ENCODE measurements at places on chromosomes 5 and 9.

DNA sequence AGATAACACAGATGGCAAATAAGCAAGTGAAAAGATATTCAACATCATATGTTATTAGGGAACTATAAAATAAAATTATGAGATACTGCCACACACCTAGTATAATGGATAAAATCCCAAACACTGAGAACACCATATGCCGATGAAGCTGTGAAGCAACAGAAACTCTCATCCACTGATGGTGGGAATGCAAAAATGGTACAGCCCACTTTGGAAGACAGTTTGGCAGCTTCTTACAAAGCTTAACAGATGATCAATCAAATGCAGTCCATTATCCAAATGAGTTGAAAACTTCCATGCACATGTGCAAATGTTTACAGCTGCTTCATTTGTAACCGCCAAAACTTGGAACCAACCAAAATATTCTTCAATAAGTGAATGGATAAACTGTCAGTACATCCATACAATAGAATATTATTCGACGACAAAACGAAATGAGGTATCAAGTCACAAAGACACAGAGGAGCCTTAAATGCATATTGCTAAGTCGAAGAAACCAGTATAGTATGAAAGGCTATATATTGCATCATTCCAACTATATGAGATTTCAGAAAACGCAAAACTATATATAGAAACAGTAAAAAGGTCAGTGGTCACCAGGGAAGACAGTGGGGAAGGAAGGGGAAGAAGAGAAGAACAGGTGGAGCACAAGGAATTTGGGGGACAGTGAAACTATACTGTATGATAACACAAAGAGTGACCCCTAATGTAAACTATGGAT is 14.9 kb downstream of the PFDN1 start:
- no peak for DNase-seq

- DNase-seq: no peak
Measured at GRCh38 chr5:176901260-176902101, 2.3 kb upstream of the HK3 start.

DNA sequence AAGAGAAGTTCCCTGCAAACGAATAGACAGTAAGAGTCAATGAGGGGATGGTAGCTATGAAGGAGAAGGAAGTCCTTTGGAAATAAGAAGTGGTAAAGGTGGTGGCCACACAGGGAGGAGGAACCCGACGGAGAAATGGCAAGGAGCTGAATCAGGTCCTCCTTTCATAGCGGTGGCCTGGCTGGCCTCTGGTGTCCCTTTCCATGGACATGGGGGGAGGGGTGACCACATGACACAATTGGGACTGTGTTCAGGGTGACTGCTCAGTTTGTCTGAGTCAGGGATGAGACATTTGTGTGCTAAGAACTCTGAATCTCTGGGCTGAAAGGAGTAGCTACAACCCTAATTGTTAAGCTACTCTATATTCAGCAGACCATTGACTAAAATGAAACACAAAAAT is 28.7 kb upstream of the TIMD4 start:
- no peak for DNase-seq

- DNase-seq: no peak
Measured at GRCh38 chr9:93710370-93710723, 134.0 kb downstream of the PHF2 start.

DNA sequence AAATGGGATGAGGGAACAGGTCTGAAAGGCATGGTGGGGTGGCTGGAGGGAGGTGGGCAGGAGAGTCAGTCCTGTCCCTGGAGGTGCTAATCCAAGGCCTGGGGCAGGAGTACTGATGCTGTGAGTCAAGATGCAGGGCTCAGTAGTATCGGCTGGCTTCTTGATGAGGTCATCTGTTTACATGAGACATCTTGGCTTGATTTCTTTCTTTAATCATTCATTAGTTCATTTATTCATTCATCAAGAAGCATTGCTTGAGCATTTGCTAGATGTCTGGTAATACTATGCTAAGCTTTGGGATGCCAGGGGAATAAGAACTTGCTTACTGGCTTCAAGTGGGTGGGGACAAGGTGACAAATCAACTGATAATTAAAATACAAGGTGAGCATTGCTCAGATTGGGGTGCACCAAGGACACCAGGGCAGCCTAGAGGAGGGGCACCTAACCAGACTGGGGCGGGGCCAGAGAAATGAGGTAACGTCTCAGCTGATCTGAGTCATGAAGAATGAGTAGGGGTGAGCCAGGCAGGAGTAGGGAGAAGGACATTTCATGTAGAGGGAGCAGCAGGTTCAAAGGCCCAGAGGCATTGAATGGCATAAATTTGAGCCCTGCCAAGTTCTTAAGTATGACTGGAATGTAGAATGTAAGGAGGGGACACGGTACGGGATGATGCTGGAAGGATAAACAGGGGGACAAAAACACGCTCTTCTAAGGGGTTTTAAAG is 88.8 kb downstream of the EGFLAM start:
- no peak for DNase-seq

- DNase-seq: no peak
Measured at GRCh38 chr9:3099646-3100045, 255.8 kb upstream of the PUM3 start.

DNA sequence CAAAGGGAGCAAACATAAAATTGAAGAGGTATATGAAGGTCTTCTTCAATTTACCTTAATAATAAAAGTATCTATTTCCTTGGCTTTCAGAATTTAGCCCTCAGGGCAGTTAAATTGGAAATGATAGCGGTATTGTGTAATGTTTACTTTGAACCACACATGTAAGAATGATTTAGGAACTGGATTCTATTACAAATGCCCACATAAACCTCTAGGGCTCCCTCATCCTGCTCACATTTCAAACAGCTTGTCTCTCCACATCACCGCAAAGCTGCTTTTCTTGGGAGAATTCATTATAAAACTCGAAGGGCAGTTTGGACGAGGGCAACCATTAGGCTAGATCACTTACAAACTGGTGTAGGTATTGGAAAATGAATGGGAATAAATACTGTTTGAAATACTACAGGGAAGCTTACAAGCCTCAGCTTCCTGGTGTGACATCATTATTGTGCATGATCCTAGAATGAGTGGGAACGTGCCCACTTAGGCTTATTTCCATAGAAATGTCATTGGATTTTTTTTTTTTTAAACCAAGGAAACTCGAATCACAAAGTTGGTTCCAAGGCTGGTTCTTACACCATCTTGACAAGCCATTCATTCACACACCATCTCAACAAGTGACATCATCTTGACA is 47.3 kb downstream of the MTRR start:
- DNase-seq: no peak

DNA sequence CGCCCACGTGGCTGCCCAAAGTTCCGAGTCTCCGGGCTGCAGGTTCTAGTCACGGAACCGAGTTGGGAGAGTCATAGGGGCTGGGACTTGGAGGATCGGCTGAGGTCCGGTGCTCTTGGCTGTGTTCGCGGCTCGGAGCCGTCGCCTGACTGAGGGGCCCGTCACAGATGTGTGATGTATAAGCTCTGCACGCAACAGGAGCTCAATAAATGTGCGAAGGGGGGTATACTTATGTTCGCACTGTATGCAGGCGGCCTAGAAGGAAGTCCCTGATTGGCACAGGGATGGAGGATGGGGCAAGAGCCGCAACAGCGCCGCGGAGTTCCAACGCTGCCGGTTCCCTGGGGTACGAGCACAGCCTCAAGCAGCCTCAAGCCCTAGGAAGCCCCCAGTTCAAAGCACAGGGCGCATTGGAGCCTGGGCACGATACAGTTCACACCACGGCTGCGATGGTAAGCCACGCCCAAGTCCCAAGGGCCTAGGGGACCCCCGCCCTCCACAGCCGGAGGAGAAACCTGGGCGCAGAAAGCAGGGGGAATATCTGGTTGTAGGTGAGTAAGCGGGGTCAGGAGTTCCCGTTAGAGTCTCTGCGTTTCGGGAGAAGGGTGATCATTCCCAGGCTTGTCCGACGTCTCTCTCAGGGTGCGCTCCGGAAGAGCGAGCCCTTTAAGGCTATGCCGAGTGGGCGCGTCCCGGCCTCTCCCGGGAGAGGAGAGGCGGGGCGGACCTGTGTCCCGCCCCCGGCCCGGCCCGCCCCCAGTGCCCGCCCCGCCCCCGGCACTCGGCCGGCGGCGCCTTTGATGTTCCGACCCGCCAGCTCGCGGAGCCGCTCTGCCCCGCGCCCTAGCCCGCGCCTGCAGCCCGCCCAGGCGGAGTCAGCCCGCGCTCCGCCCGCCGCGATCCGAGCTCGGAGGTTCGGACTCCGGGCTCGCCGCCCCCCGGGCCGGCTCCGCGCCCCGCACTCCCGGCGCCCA is at the start of gene TCF7:
TSS of gene TCF7 (plus strand) at position 780 of the 974 bp plus-strand sequence. CDS start 226 bp downstream, outside the sequence.
- DNase-seq: peak; percentile 79

DNA sequence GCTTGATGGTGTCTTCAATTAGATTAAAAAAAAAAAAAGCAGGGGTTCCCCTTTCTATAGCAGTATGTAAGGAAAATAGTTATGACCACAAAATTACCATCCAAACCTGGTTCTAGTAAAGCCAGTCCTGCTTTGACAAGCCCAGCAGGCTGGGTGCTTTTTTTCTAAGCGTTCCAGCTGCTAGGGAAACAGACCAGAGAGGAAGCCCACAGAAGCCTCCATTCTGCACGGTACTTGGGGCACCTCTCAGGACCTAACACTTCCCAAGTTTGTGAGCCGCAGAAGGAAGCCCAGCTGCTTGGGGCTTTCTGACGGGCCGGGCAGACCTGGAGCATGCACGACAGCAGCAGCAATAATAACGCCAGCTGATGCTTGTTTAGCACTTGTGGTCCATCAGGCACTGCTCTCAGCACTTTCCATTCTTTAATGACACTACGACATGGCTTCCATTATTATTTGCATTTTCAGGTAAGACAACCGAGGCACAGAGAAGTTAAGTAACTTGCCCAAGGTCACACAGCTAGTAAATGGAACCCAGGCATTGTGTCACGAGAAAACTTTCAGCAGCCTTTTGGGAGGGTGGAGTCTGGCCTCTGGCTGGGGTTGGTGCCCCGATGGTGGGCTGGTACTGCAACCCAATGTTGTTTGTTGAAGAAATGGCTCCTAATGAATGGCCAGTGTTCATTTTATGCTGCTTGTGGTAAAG is 15.4 kb downstream of the LMX1B start:
- DNase-seq: no peak

- DNase-seq: no peak
Measured at GRCh38 chr5:171433352-171433698, 13.9 kb downstream of the FGF18 start.

- DNase-seq: no peak
Measured at GRCh38 chr5:107508097-107508496, 162.6 kb downstream of the EFNA5 start.

GRCh38 chr5:41043109-41043747 is 27.9 kb downstream of the MROH2B start:
- no peak for DNase-seq

- no peak for DNase-seq
Measured at GRCh38 chr5:138226910-138227309, 13.8 kb upstream of the CDC23 start.

- DNase-seq: no peak
Measured at GRCh38 chr5:118722122-118723020, 266.0 kb downstream of the DTWD2 start.

DNA sequence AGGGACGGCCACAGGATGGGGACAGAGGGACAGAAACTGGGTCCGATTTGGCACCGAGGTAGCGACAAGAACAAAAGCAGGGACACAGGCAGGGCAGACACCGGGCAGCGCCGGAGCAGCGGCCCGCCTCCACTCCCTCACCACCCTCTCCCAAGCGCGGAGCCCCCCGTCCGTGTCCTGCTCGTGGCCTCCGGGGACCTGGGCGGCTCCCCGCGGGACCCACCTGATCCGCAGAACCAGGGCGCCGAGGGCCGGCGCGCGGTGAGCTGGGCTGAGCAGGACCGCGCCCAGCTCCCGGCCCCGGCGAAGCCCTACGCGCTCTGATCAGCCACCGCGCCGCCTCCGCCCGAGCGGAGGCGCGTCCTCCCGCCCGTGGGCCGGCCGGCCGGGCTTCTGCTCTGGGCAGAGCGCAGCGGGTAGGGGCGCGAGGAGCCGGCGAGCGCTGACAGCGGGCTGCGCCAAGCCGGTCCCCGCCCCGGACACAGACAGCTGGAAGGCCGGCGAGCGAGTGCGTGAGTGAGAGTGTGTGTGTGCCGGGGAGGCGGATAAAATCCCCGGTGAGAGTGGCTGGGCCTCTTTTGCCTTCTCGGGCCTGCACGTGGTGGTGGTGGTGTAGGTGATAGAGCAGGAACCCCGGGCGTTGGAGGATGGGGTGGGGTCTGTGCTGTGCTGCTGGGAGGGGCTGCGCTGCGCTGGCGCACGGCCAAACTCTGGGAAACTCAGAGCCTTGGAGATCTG is at the start of gene GGTA1:
TSS of gene GGTA1 (minus strand) at position 418 of the 738 bp plus-strand sequence. CDS start 31,922 bp downstream, outside the sequence.
- peak; percentile 52 for DNase-seq

GRCh38 chr9:118423021-118423420 is 718.8 kb downstream of the TLR4 start:
- no peak for DNase-seq

- peak; percentile 64 for DNase-seq
Measured at GRCh38 chr5:122870219-122870856, 24.9 kb downstream of the SNX24 start.

DNA sequence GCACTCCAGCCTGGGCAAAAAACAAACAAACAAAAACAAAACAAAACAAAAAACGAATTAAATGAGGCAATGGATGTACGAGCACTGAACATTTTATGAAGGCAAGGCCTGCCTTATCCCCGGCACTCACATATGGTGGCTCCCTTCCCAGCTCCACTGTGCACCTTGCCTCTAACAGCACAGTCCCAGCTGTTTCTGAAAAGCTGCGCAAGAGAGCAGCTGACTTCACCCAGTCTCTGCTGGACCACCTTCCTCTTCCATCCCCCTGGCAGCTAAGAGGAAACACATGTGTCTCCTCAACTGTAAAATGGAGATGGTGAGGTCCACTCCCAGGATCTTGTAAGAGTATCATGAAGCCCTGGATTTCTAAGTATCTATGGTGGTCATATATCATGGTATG is 100.7 kb downstream of the KLF4 start:
- DNase-seq: no peak

DNA sequence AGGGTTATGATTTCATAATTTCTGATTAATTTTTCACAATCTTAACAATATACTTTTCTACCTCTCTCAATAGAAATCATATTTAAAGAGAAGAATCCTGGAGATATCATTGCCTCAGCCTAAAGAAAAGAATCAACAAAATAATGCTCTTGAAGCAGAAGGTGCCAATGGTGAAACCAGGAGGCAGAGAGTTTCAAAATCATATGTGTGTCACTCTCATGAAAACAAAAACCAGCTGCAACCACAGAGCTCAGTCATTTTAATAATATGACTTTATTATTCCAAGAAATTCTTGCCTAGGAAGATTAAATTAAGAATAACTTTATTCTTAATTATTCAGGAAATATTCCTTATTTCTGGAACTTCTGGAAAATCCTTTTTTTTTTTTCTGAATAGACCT is 266.8 kb upstream of the ACTBL2 start:
- no peak for DNase-seq

DNA sequence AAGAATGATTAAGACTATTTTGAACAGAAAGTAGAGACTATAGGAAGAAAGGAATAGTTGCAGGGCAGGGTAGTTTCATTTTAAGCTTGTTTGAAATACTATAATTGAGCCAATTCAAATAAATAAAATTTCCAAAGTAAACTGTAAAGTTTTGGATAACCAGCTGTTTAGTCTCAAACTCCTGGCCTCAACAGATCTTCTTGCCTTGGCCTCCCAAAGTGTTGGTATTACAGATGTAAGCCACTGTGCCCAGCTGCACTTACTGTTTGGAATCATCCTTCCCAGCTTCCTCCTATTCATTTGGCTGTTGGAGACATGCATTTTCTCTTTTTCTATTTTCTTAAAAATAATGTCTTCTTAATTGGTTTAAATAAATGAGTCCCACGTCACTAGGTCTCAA is 231.0 kb downstream of the NNT start:
- DNase-seq: no peak

GRCh38 chr5:56306433-56307150 is 73.5 kb upstream of the ANKRD55 start:
- no peak for DNase-seq

- DNase-seq: no peak
Measured at GRCh38 chr9:27933210-27934025, 360.1 kb upstream of the C9orf72 start.
